ENCODE measurements at places on chromosomes 7 and 10. TPM values are rescaled to one million over a fixed set of nuclear protein-coding genes. Genes with fewer than 3 reads are reported as not detected.

- no peak for DNase-seq
- H3K4me1 ChIP-seq, result peaks cover 2% of the 10 kb centered on the region
- no peak overlapping the region for H3K27ac ChIP-seq
- H3K27me3 ChIP-seq, result no peaks in the 10 kb centered on the region
- peaks cover 1% of the 10 kb centered on the region for H3K36me3 ChIP-seq
- no peak overlapping the region for H3K4me3 ChIP-seq
These were observed 6.9 kb upstream of the ZNF316 start for GRCh38 chr7:6630007-6630849.

GRCh38 chr10:126013489-126014281 is 117.3 kb downstream of the FANK1 start:
- H3K27me3 ChIP-seq, result no peaks in the 10 kb centered on the region
- peaks cover 49% of the 10 kb centered on the region for H3K4me1 ChIP-seq
- no peak for DNase-seq
- peak overlapping the region; percentile 89 for H3K27ac ChIP-seq
- H3K36me3 ChIP-seq, result peaks cover 1% of the 10 kb centered on the region

The XRCC2 gene
- 12.2 TPM for total RNA-seq

GRCh38 chr7:18889436-18889835 is 228.0 kb downstream of the TWIST1 start:
- DNase-seq, result no peak
- no peaks in the 10 kb centered on the region for H3K27me3 ChIP-seq
- H3K27ac ChIP-seq, result no peak overlapping the region
- no peak overlapping the region for H3K4me3 ChIP-seq
- no peaks in the 10 kb centered on the region for H3K4me1 ChIP-seq

DNA sequence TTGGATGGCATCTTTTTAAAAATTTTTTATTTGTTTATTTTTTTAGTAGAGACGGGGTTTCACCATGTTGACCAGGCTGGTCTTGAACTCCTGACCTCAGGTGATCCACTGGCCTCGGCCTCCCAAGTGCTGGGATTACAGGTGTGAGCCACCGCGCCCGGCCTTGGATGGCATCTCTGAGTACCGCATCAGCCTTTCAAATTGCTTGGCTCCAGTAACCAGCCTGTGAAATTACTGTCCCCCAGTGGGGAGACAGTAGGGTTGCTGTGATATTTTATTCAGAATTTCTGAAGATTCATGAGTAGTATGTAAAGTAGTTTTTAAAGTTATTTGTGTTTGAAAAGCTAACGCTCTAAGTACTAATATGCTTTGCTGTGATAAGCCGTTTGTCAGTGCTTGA is 1.2 kb downstream of the NUB1 start:
- H3K36me3 ChIP-seq, result peaks cover 3% of the 10 kb centered on the region
- H3K4me1 ChIP-seq, result peaks cover 6% of the 10 kb centered on the region
- peak overlapping the region; percentile 80 for H3K4me3 ChIP-seq

Measured in progenitor cell of endocrine pancreas (in vitro differentiated cells).